ENCODE measurements at places on chromosomes 7 and 10.

- DNase-seq, result no peak
These were observed 745.1 kb upstream of the LRRTM3 start for GRCh38 chr10:66180581-66181318.

DNA sequence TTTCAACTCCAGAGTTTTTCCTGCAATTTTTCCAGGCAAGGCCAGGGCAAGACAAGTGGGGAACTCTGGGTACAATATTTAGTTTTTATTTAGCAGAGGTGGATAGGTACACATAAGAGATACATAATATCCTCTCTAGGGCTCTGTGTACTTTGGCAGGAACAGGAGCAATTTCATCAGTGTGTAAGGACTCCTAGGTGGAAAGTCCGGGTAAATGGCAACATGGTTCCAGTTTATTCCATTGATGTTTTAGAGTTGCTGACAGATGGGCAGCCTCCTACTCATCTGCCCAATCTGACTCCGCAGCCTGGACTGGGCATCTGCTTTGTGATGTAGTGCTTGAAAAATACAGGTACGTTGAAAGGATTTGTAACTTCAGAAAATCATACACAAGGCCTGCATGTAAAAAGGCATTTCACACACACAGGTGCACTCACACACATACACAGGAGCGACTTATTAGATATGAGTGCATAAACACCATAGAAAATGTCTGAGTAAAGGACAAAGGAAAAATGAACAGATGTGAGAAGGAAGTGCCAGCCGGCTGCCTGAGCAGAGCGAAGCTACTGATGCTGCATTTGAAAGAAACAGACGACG lies 5.7 kb downstream of the PON1 start:
- no peak for DNase-seq

DNA sequence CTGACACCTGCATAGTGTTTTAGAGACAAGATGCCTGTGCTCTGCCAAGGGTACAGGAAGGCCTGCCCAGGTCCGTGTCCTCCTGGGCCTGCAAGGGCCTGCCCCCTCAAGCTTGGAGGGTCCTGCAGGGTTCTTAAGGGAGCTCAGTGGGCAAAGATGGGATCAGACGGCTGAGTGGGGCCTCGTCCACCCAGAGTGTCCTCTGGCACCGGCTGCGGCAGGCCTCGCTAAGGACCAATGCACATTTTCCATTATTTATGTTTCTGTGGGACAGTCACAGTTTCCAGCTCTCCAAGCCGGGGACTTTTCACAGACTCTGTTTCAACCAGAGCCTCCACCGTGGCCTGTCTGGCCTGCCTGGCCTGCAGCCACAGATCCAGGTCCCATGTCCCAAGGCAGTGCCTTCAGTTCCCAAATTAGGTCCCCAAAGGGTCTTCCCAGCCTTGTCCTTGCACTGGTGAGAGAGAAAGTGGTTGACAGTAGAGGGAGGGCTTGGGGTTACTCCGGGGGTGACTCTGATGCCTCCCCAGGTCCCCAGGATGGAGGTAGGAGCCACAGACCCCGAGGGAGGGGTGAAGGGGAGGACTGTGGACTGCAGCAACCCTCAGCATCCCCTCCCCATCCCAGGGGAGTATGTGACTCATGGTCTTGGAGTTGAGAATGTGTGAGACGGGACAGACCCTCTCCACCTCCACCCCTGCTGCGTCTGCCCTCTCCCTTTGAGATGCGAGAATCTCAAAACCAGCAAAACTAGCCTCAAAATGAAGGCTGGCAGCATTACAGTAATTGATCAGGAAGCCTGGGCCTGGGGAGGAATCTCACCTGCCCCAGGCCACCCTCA lies 14.8 kb downstream of the MYL10 start:
- DNase-seq, result no peak

- DNase-seq, result no peak
These were observed 340.6 kb upstream of the NRP1 start for GRCh38 chr10:33674986-33675599.

DNA sequence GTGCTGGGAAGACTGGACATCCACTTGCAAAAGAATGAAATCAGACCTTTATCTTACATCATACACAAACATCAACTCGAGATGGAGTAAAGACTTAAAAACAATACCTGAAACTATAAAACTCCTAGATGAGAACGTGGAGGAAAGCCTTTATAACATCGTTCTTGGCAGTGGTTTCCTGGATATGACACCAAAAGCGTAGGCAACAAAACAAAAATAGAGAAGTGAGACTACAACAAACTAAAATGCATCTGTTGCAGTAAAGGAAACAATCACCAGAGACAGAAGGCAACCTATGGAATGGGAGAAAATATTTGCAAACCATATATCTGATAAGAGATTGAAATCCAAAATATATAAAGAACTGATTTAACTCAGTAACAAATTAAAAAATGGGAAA lies 33.3 kb downstream of the CC2D2B start:
- no peak for DNase-seq

All from stimulated activated CD8-positive, alpha-beta memory T cell treated with anti-CD3 and anti-CD28 coated beads, Interleukin-4, amount 100 ng/mL, for 24 hours (primary cell).